ENCODE measurements at places on chromosomes 3 and 15.

DNA sequence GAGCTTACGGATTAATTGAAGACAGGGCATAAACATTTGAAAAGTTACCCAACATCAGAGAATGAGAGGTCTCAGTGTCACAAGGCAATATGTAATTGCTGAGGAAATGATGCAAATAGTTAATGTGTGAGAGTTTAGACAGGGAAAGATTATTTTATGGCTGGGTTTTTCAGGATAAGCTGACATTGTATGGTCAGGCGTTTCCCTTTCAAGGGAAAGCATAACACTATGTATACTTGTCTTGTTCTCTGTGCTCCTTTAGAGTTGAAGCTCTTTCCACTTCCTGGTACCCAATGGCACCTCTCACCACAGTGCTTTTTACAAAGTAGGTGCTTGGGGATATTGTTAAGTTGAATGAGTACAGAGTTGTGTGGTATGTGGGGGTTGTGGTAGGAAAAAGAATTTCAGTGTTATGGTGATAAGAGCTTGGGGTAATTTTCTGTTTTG lies 19.9 kb downstream of the IQGAP1 start:
- DNase-seq, result no peak

DNA sequence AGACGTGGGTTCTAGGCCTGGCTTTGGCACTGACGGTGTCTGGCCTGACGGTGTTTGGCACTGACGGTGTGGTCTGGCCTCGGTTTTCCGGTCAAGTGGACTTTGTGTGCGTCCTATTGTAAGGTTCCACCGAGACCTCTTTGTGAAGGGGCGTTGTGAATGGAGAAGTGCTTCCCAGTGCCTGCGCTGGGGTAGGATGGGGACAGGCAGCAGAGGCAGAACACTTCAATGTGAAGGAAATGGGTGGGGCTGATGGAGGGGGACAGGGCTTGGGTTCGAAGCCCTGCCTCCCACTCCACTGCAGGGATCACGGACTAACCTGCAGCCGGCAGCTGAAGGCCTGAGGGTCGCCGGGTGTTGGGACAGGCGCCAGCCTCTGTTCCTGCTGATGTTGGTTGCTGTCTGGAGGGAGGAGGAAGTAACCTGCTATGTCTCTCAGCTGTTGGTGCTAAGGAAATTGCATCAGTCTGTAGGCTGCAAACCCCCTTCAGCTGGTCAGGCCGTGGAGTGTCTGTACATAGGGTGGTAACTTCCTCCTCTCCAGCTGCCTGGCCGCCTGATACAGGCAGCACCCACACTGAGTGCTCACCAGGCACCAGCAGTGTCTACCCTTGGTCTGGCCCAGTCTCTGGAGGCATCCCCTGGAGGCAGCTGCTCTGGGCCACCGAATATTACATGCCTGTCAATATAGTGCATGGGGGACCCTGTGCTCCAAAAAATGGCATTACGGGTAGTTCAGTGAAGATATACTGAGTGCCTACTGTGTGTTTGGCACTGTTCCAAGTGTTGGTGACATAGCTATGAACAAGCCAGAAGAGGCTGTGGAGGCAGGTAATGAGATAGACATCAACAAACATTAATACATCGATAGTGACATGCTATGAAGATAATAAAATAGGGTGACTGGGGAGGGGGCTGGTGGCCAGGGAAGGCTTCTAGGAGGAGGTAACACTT lies 1.1 kb downstream of the TM6SF1 start:
- peak; percentile 33 for DNase-seq

DNA sequence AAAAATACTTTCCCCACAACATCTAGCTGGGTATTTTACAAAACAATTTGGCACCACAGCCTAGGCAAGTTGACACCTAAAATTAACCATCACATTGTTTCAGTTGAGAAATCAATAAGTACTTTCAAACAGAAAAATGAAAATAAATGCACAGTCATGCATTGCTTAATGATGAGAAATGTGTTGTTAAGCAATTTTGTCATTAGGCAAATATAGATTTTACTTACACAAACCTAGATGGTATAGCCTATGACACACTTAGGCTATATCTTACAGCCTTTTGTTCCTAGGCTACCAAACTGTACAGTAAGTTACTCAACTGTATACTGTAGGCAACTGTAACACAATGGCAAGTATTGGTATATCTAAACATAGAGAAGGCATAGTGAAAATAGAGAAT lies 608.6 kb upstream of the BCHE start:
- no peak for DNase-seq

GRCh38 chr3:192655040-192655439 lies 72.3 kb downstream of the FGF12 start:
- no peak for DNase-seq

DNA sequence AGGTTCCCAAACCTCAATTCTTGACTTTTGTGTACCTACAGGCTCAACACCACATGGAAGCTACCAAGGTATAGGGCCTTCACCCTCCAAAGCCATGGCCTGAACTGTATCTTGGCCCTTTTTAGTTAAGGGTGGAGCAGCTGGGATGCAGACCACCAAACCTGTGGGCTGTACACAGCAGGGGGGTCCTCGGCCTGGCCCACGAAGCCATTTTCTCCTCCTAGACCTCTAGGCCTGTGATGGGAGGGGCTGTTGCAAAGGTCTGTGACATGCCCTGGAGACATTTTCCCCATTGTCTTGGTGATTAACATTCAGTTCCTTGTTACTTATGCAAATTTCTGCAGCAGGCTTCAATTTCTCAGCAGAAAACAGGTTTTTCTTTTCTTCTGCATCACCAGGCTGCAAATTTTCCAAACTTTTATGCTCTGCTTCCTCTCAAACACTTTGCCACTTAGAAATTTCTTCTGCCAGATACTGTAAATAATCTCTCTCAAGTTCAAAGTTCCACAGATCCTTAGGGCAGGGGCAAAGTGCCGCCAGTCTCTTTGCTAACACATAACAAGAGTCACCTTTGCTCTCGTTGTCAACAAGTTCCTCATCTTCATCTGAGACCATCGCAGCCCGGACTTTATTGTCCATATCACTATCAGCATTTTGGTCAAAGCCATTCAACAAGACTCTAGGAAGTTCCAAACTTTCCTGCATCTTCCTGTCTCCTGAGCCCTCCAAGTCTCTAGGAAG lies 90.9 kb upstream of the PLXND1 start:
- no peak for DNase-seq

GRCh38 chr3:133573054-133573628 lies 345 bp upstream of the CDV3 start:
- DNase-seq, result peak; percentile 90

- DNase-seq, result no peak
Observed at GRCh38 chr3:186330772-186331460, 31.1 kb downstream of the DGKG start.

- no peak for DNase-seq
Observed at GRCh38 chr3:188339410-188340295, 185.7 kb downstream of the LPP start.

- no peak for DNase-seq
Observed at GRCh38 chr3:126562737-126563276, 4.1 kb upstream of the C3orf22 start.

- no peak for DNase-seq
Observed at GRCh38 chr3:112463250-112463649, 36.0 kb downstream of the BTLA start.

GRCh38 chr3:192449036-192449435 lies 278.3 kb downstream of the FGF12 start:
- DNase-seq, result no peak

GRCh38 chr3:54691289-54691771 lies 236.5 kb downstream of the LRTM1 start:
- no peak for DNase-seq

GRCh38 chr3:72844436-72844993 lies 3.7 kb downstream of the SHQ1 start:
- DNase-seq, result no peak

GRCh38 chr15:48191574-48192225 lies at the start of gene CTXN2:
Gene CTXN2, plus strand, starts transcription at chr15:48191665. Its CDS starts 9,636 bp downstream, at chr15:48201301.
- peak; percentile 30 for DNase-seq

DNA sequence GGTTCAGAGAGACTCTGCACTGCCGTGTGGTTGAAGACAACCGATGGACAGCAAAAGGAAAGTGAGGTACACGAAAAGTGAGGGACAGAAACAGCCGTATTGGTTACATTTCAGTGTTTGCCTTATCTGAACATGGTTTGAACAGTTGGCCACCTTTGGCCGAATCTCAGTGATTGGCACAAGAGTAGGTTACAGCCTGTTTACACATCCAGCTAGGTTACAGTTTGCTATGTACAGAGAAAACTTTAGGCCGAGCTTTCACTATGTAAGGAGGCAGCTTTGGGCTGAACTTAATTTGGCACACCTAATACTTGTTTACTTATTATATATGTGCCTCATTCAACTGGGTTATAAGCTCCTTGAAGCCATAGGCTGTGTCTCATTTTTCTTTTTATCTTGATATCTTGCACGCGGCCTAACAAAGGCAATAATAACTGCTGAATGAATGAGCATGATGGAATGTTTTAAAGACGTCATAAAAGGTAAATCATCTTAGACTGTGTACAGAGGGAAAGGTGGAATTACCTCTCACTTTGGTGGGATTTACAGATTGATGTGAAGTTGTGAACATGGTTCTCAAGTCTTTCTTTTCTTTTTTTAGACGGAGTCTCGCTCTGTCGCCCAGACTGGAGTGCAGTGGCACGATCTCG lies 17.2 kb upstream of the GREM1 start:
- no peak for DNase-seq

DNA sequence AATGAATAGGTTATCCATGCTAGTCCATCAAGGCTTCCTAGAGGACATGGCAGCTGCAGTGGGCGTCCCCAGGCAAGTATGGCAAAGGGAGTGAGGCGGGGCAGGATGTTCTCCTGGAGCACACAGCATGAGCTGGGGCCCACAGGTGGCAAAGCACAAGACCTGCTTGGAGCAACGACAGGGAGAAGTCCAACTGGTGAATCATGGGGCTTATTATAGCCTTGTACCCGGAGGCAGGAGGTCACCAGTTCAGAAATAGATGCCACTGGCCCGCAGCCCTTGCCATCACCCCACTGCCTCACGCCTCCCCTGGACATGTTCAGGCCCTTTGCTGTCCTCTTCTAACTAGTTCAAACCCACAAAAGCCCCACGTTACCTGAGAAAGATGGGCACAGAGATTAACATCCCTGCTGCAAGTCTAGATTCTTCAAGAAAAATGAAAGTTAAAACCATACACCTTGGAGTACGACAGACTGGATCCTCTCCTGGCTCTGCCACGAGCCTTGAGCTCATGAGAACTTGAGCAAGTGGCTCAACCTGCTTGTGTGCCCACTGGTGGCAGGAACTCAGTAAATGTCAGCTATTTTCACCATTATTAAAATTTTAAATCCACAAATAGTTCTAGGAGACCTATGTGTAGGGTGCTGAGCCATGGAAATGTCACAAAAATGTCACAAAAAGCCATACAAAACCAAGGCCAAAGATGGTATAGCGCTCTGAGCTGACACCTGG lies 1.8 kb upstream of the SRGAP3 start:
- no peak for DNase-seq

DNA sequence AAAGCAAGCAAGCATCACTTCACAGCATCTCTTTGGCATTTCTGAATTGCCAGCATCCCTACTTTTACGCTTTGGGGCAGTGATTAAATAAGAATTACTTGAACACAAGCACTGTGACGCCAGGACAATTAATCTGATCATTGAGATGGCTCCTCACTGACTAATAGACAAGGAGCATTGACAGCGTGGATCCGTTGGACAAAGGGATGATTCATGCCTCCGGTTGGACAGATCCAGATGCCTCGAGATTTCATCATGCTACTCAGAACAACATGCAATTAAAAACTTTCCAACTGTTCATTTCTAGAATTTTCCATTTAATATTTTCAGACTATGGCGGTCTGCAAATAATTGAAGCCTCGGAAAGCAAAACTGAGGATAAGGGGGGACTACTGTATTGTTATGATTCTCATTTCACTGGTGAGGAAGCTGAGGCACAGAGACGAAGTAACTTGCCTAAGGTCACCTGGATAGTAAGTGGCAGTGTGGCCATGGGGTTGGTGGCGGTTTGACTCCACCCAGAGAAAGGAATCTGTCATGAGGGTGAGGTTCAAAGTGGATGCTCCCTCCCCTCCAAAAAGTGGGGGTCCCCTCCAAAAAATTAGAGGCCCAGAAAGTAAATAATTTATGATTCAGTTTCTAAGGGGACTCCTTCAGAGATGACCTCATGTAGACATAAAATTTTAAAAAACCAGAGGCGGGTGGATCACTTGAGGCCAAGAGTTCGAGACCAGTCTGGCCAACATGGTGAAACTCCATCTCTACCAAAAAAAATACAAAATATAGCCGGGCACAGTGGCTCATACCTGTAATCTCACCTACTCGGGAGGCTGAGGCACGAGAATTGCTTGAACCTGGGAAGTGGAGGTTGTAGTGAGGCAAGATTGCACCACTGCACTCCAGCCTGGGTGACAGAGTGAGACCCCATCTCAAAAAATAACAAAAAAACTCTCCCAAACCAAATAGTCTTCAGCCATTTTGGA lies 12.3 kb upstream of the PGPEP1L start:
- DNase-seq, result no peak

GRCh38 chr3:50502225-50502583 lies 1.2 kb downstream of the CACNA2D2 start:
- peak; percentile 76 for DNase-seq

- DNase-seq, result no peak
Observed at GRCh38 chr15:93825682-93826081, 405.7 kb upstream of the MCTP2 start.

DNA sequence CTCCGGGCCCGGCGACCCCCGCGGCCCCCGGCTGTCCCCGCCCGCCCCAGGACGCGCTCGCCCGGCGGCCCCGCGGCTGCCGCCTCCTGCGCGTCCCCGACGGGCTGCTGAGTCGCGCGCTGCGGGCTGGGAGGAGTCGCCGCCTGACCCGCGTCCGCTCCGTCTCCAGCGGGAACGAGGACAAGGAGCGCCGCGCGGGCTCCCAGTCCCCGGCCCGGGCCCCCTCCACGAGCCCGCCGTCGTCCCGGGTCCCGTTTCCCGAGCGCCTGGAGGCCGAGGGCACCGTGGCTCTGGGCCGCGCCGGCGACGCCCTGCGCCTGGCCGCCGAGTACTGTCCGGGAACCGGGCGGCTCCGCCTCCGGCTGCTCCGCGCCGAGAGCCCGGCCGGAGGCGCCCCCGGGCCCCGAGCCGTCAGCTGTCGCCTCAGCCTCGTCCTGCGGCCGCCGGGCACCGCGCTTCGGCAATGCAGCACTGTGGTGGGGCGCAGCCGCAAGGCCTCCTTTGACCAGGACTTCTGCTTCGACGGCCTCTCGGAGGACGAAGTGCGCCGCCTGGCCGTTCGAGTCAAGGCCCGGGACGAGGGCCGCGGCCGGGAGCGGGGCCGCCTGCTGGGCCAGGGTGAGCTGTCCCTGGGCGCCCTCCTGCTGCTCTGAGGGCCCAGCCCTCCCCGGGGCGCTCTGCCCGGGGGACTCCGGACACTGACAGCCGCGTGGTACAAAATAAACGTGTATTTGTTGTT lies 1.5 kb downstream of the C2CD4A start:
- DNase-seq, result peak; percentile 78

- DNase-seq, result no peak
Observed at GRCh38 chr3:117553461-117553860, 843.9 kb downstream of the TUSC7 start.

GRCh38 chr15:69815793-69816192 lies 281.9 kb downstream of the TLE3 start:
- no peak for DNase-seq

GRCh38 chr3:139586420-139587017 lies 47.0 kb upstream of the RBP1 start:
- no peak for DNase-seq

Data from SK-N-SH (cell line).